Common myeloid progenitor, CD34-positive (primary cell): ENCODE measurements at places on chromosomes 1 and 21.

DNA sequence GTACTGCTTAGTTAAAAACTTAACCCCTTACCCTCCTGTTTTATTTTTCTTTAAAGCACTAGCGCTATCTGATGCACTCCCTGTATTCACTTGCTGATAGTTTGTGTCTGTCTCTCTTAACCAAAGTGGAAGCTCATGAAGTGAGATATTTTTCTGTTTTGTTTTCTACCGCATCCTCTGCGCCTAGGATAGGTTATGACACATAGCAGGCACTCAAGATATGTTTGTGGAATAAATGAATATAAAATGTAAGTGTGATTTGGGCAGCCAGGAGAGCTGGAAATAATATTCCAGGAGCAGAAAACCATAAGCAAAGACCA, 49.0 kb upstream of the MRPS6 start:
- DNase-seq: no peak

- no peak for DNase-seq
Observed at GRCh38 chr1:12114916-12115315, 51.8 kb downstream of the TNFRSF8 start.

DNA sequence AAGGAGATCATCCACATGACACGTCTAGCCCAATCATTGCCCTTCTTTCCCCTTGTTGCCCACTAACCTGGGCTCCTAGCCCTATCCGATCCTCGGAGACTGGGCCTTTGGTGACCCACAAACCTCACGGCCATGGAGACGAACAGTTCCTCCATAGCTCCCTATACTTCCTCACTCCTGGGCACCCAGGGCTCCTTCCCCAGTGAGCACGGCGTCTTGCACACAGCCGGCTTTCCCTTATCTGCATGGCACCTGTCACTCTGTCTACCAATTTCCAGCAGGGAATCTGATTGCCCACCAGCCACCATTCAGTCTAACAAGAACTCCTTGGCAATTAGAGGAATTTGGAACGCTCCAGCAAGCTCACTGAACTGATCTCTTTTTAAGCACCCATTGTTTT, 3.1 kb downstream of the GNG4 start:
- no peak for DNase-seq

- peak; percentile 42 for DNase-seq
Observed at GRCh38 chr1:37034121-37035013, at the start of gene GRIK3. Gene GRIK3, minus strand, starts transcription at chr1:37034515. Its CDS starts 407 bp downstream, at chr1:37034108.

DNA sequence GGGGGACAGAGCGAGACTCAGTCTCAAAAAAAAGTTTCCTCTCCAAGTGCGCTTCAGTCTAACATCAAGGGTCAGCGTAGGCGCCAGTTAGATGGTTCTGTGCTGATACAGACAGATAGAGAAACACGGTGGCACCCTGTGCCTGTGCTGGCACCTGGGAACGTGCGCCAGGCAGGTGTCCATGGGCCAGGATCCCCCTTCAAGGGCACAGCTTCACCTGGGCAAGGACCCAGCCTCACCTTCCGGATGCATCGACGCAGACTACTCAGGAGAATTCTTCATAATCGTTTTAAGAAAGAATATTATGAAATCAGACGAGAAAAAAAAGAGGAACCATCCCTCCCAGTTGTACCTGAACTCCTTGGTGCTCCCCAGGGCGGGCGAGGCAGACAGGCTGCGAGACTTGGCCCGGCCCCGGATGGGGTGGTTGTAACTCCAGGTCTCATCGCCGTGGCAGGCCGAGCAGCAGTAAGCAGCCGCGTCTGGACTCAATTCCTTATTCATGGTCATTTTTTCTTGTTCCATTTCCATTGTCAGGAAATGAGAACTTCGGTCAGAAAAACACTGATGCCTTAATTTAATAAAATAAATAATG, 13.3 kb downstream of the NADK start:
- no peak for DNase-seq

DNA sequence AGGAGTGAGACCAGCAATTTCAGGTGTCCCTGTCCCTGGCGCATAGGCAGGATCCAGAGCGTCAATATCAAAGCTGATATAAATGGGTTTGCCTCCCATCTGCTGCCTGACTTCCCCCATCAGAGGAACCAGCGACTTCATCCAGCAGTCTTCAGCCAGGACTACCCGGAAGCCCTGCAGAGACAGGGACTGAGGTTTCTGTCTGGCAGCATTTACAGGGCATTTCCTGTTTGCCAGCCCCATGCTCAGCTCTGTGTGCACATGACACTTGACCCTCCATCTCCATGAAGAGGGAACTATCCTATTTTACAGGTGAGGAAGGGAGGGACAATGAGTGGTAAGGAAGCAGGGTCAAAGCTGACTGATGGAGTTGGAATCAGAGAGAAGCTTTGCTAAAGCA, 7.2 kb downstream of the AGMAT start:
- no peak for DNase-seq

GRCh38 chr1:161180639-161181038, 3.3 kb upstream of the B4GALT3 start:
- DNase-seq: peak; percentile 50

DNA sequence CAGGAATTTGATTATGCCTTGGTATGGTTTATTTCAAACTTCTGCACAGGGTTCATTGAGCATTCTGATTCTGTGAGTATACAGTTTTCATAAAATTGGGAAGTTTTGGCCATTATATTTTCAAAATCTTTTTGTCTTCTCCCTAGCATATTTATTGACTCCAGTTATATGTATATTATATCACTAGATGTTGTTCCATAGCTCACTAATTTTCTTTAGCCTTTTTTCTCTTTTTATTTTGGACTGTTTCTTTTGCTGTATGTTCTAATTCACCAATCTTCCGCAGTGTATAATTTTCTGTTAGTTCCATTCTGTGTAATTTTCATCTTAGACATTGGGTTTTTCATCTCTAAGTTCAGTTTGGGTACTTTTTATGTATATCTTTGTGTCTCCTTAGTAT, 31.9 kb downstream of the ZMYM4 start:
- no peak for DNase-seq

GRCh38 chr1:156221986-156222692, 9.3 kb downstream of the PMF1 start:
- DNase-seq: no peak
